Femur (tissue), 1 donor: ENCODE measurements at places on chromosomes 5 and 9.

DNA sequence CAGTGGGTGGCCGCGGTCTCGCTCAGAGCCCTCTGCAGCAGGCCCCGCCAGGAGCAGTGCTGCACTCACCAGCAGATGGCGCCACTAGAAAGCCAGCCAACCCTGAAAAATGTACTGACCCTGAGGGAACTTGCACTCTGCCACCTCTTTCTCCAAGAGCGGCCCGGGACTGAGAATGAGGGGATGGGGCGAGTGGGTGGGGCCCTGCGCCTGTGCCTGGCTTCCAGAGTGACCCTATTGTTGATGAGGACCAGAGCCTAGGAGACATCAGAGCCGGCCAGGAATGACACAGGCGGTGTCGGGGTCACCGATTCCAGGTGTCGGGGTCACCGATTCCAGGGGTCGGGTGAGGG, 2.9 kb upstream of the IL17B start:
- DNase-seq, result peak; percentile 85

- DNase-seq, result peak; percentile 19
These were observed 93.0 kb downstream of the PHF2 start for GRCh38 chr9:93669116-93669957.

DNA sequence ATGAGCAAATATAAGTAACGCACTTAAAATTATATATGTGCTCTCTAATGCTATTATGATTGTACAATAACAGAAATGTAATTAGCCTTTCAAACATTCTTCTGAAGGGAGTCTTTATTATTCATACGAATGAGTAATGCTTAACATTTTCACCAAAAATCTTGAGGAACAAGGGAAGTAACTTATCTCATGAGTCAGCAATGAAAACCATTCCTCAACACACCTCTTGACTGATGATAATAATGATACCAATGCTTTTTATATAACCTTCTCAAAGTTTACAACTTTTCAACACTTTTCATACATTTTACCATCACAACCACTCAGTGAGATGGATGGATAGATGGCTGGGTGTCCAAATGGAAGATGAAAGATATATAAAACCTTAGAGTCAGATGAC, 369.3 kb downstream of the BNC2 start:
- no peak for DNase-seq

DNA sequence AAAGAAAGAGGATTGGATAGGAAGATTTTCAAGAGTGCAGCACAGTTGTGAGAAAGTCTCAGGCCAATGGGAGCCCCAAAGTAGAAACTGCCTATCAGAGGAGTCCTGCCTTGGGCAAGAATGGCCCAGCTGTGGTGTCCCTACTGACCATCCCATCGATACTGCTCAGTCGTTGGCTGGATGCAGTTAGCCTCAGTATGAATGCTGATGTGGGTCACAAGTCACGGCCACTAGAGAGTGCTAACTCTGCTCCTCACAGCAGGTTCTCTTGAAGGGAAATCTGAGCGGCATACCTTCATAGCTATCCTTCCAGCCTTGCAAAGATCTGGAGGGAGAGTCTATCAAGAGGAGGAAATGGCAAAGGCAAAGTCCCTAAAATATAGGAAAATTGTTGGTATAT, 11.6 kb upstream of the CETN3 start:
- no peak for DNase-seq

DNA sequence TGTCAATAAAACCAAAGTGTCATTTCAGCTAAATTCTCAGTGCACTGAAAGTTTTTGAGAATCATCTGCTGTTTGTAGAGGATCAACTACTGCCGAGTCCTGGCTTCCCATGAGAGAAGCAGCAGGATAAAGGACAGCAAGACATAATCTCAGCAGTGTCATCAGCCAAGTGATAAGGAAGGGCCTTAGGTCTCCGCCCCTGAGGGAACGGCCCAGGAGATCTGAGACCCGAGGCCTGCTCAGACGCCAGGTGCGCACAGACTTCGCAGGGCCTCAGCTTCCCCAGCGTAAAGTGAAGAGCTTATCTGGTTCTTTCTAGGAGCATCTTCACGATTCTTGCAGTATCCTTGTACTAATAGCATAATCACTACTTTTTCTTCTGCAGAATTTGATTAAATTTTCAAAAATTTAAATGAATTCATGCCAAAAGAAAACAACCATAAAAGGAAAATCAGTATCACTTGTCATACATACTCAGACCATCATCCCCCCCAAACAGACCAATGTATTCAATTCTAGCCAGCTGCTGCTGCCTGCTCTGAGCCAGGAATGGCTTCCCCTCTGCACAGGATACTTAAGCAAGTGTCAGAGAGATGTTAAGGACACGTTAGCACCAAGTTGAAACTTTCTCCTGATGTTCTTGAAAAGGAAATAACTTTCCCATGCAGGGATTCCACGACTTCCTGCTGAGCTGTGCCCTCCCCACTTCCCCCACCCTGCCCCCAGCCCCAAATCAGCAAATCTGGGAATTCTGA, 2.2 kb downstream of the GFPT2 start:
- DNase-seq, result no peak

- DNase-seq, result no peak
These were observed at the start of gene OTP for GRCh38 chr5:77637998-77638762. TSS of gene OTP (minus strand) at chr5:77638713. CDS start at chr5:77638549, 164 bp downstream.

DNA sequence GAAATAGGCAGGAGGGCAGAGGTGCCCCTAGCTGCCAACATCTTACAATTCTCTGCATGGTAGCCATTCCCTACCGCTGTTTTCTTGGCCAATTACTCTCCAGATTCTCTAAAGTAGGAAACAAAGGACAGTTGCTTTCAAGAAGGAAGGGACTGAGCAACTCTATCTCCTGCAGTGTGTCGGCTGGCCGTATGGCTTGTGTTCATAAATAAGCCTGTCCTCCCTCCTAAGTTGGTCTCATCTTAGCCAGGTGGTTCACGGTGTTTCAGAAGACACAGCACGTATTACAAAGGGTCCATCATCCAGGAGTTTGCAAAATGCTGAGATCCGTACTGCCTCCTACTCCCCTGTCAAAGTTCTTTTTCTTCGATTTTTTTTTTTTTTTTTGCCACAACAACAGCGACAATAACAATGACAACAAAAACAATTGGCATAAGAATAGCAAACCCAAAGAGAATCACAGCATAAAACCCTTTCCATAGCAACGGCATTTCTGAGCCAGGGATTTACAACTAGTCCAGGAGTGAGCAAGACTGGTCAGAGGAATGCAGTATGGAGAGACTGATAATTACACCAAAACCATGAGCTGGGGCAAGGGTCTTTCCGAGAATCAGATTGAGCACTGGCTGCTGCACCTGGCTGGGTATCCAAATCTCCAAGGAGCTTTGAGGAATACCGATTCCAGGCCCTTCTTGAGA, 212.8 kb downstream of the SLIT3 start:
- DNase-seq, result no peak

- DNase-seq, result no peak
These were observed 3.8 kb downstream of the RANBP17 start for GRCh38 chr5:170865622-170866021.

DNA sequence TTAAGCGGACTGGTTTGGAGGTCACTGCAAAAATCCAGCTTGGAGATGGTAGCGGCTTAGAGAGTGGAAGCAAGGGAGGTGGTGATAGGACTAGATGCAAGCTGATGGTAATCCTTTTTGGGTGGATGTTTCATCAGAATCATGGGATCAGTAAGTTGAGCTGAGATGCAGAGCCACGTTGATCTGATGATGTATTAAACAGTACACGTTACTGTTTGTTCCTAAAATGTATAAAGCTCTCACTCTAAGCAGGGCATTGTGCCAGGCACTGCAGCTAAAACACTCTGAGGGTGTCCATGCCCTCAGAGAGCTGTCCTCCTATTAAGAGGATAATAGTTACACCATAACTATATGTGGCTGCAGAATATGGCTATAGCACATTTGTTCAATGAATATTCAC, 93.1 kb downstream of the JAKMIP2 start:
- no peak for DNase-seq

DNA sequence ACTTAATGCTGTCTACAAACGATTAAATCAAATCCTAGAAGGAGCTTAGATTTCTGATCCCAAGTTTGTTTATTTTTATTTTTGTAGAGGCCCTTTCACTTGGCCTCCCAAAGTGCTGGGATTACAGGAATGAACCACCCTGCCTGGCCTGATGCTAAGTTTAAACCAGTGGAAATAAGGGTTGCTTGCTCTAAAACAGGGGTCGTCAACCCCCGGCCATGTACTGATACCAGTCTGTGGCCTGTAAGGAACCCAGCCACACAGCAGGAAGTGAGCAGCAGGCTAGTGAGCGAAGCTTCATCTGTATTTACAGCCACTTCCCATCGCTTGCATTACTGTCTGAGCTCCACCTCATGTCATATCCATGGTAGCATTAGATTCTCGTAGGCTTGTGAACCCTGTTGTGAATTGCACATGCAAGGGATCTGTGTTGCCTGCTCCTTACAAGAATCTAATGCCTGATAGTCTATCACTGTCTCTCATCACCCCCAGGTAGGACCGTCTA, 11.4 kb downstream of the TTC1 start:
- no peak for DNase-seq

GRCh38 chr9:4559261-4560182, 69.3 kb downstream of the SLC1A1 start:
- no peak for DNase-seq

DNA sequence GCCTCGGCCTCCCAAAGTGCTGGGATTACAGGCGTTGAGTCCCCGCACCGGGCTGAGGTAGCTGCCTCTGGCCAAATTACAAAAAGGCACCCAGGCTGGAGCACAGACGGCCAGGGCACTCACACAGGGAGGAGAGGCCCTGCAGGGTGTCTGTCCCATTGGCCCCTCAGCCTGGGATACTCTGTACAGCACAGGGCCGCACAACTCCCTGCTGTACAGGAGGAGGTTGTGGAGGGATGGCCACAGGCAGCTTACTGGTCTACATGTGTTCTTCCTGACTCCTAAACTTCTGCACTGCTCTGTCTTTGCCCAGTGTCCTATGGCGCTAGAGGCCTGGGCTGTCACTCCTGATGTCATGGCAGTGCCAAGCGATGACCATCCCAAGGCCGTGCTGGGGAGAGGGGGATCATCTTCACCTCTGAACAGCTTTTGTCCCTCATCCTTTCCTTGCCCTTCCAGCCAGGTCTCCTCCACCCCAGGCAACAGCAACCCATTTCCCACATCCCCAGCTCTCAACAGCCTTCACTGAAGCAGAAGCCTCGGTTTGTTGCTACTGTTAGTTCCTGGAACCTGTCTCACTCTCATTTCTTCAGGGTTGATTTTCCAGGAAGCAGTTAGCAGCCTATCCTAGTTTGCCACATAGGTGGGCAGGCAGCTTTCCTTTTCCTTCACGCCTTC, 1.8 kb upstream of the CNOT6 start:
- no peak for DNase-seq

- no peak for DNase-seq
These were observed 1.5 kb upstream of the FCHO2 start for GRCh38 chr5:72954389-72954788.

DNA sequence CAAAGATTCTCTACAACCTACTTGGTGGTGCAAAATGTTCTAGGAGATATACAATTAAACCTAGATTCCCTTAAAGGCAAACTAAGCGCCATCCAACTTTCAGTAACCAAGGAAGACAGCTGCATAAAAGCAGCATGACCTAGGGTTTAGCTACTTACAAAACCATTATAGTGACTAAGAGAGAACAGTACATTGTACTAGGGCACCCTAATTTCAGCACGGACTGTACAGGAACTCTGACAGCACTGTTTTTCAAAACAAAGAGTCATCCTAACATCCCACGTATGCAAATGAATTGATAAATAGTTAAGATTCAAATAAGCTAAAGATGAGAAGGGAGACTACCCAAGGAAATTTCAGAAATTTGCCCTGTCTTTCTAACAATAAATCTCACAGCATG, 30.0 kb downstream of the STRBP start:
- no peak for DNase-seq

- DNase-seq, result peak; percentile 14
These were observed 8.2 kb upstream of the IRF1 start for GRCh38 chr5:132498686-132499271.

- DNase-seq, result no peak
These were observed 420.8 kb upstream of the ACTBL2 start for GRCh38 chr5:57903458-57903857.

GRCh38 chr9:7456377-7456776, 343.2 kb downstream of the DMAC1 start:
- no peak for DNase-seq

- DNase-seq, result no peak
These were observed 13.9 kb upstream of the ANXA6 start for GRCh38 chr5:151171529-151171928.

- DNase-seq, result peak; percentile 29
These were observed 79.6 kb downstream of the PHAX start for GRCh38 chr5:126680191-126680817.

GRCh38 chr5:172311026-172311425, 27.5 kb upstream of the UBTD2 start:
- DNase-seq, result no peak

GRCh38 chr9:111078391-111079038, 40.2 kb upstream of the LPAR1 start:
- no peak for DNase-seq

GRCh38 chr5:1447671-1448361, 2.6 kb upstream of the SLC6A3 start:
- DNase-seq, result no peak

DNA sequence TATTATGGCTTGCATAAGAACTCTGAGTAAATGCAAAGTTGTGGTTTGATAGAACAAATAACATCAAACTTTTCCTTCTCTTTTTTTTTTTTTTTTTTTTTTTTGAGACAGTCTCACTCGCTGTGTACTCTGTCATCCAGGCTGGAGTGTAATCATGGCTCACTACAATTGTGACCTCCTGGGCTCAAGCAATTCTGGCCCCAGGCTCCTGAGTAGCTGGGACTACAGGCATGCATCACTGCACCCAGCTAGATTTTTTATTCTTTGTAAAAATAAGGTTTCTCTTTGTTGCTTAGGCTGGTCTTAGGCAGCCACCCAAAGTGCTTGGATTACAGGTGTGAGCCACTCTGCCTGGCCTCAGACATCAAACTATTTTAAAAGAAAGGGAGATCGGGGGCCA, 19.0 kb upstream of the PTGER4 start:
- DNase-seq, result no peak

- no peak for DNase-seq
These were observed 35.8 kb upstream of the TLX3 start for GRCh38 chr5:171272996-171273970.

DNA sequence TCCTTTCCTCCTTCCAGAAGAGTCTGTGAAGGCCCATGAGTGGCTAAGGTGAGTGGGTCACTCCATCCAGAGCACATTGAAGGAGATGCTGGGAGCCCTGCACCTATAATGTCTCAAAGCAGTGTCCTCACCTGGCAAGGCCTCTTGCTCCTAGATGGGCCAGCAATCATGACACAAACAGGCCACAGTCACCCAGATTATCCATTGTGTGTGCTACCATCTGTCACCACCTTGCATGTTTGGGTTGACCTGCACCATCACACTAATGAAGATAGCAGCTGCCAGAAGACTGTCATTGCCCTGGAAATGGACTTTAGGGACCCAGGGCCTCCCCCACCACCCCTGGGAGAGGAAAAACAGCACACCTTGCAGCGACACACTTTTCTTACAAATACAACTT, 69.6 kb downstream of the GABBR2 start:
- no peak for DNase-seq

DNA sequence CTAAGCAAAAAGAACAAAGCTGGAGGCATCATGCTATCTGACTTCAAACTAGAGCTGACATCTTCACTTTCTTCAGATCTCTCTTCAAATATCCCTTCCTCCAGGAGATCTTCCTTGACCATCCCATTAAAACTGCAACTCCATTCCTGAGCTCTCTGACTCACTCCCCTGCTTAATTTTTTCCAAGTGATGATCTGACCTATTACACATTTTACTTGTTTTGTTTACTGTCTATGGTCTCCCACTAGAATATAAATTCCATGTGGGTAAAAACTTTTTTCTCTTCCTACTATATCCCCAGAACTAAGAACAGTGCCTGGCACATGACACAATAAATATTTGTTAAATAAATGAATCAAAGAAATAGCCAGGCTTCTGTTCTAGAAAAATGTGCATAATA, 87.5 kb downstream of the SLIT3 start:
- no peak for DNase-seq
